ENCODE measurements at places on chromosomes 3 and 15.

DNA sequence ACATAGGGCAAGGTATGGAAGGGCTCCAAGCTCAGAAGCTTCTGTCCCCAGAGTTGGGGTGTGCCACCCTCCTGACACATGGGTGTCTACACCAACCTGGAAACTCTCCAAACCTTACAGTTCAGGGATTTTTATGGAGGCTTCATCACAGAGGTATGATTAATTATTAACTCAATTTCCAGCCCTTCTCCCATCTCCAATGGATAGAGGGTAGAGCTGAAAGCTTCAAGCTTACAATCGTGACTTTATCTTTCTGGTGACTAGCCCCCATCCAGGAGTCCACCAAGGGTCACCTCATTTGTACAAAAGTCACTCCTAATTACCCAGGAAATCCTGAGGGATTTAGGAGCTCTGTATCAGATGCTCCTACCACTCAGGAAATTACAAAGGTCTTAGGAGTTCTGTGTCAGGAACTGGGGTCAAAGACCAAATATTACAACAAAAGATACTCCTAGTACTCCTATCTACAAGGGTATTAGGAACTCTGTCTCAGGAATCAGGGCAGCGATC, 62.7 kb downstream of the TFDP2 start:
- DNase-seq: no peak

DNA sequence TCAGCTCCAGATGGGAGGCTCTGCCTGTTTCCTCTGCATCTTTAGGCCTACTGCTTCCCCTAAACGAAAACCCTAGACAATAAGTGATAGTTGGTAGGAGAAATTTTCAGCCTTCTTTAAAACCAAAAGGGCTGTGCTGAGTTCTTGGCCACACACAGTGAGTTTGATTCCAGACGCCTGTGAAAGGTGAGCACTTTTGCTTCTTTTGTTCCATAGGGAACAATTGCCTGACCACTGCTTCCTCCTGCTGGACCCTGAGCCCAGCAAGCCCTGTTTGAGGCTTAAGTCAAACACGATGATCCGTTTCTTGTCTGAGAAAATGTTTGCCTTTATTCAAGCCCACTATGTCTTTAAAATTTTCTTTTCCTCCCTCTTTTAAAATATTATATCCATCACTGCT, 493.9 kb downstream of the ZIC1 start:
- DNase-seq: no peak

- no peak for DNase-seq
Observed at GRCh38 chr3:47645551-47645950, 66.9 kb upstream of the CSPG5 start.

DNA sequence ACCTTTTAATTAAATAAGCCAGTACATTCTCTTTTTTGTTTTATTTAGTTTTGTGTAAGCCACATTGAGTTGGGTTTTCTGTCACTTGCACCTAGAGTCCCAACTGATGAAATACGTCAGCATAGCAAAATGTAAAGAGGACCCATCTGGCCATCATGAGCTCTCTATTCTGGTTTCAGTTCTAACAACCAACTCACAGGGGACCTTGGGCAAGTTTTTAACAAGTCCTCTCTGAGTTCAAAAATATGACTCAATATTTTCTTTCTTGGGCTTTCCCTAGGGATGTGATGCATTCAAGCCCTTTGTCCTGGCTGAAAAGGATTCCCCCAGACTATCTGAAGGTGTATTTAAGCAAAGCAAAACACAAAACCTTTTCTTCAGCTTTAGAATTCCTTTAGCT, 32.9 kb downstream of the PLCH1 start:
- DNase-seq: no peak

- no peak for DNase-seq
Observed at GRCh38 chr3:46280105-46280797, 38.0 kb downstream of the CCR3 start.

DNA sequence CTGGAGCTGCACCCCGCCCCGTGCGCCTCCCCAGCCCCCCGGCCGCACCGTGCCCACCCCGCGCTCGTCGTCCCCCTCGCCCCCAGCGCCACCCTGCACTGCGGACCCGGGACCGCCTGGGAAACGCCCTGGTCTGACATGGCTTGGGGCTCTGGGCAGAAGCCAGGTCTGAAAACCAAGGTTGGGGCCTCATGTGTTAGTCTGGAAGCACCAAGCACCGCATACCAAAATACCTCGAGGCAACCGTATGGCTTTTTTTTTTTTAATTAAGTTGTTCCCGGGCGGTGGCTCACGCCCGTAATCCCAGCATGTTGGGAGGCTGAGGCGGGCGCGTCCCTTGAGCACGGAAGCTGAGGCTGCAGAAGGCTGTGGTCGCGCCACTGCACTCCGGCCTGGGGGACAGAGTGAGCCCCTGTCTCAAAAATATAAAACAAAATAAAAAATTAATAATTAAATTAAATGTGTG, 91.5 kb upstream of the CHD2 start:
- peak; percentile 69 for DNase-seq

DNA sequence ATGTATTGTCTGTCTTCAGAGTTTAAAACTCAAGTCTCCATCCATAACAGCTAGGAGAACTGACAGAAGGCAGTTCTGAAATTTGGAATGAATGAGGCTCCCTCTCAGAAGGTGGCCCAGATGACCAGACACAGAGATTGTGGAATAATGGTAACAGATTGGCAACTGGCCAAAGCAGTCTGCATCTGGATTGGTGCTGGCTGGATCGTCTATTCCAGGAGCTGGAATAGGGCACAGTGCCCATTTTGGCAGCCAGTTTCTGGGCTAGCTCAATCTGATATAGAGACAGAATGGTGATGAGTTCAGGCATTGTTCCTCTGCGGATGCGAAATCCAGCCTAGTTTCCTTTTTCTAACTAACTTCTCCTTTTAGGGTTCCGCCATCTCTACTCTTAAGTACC, 851.7 kb downstream of the PDCD6IP start:
- DNase-seq: no peak
